ENCODE measurements at places on chromosomes 5 and 9.

GRCh38 chr9:5025416-5025815, 40.3 kb downstream of the JAK2 start:
- no peak for DNase-seq

- DNase-seq, result no peak
Measured at GRCh38 chr5:2898661-2899060, 147.2 kb upstream of the IRX2 start.

DNA sequence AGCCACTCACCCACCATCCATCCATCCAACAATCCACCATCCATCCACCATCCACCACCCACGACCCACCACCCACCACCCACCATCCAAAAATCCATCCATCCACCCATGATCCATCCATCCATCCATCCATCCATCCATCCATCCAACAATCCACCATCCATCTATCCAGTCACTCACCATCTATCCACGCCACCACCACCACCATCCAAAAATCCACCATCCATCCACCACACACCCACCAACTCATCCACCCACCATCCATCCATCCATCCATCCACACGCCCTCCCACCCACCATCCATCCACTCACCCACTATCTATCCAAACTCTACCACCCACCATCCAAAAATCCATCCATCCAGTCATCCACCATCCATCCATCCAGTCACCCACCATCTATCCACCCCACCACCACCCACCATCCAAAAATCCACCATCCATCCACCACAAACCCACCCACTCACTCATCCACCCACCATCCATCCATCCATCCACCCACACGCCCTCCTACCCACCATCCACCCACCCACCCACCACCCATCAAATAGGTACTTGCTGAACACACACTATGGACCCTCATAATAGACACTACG, 9.0 kb downstream of the DPH7 start:
- DNase-seq, result no peak

- DNase-seq, result no peak
Measured at GRCh38 chr9:114051281-114051680, 26.8 kb downstream of the AMBP start.

DNA sequence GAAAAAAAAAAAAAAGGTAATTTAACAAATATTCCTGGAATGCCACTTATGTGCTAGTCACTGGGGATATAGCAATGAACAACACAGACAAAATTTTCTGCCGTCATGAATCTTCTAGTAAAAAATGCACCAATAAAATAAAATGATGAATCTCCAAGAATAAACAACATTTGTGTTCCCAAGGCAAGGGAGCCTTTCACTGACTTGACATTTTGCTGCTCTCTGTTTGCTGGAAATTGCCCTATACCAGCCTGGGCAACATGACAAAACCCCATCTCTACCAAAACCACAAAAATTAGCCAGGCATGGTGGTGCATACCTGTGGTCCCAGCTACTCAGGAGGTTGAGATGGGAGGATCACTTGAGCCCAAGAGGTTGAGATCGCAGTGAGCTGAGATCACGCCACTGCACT, 64.5 kb upstream of the ERBIN start:
- DNase-seq, result no peak

DNA sequence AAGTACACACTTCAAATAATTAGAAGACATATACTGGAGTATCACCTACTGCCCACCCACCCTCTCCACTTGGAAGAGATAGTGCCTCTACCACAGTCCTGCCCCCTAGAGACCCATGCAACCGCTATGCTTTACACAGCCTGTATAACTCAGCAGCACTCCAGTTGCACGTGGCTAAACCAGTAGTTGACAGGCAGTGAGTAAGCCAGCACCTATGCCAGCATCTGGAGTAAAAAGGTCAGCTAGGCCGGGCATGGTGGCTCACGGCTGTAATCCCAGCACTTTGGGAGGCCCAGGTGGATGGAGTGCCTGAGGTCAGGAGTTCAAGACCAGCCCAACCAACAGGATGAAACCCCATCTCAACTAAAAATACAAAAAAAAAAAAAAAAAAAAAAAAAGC, 356.4 kb downstream of the NR2F1-AS1 start:
- DNase-seq, result no peak

- no peak for DNase-seq
Measured at GRCh38 chr9:69308206-69308931, 16.6 kb upstream of the ENTREP1 start.

- DNase-seq, result no peak
Measured at GRCh38 chr9:118782790-118783463, 586.3 kb downstream of the BRINP1 start.

- no peak for DNase-seq
Measured at GRCh38 chr9:29290516-29290915, 1717.2 kb upstream of the C9orf72 start.

DNA sequence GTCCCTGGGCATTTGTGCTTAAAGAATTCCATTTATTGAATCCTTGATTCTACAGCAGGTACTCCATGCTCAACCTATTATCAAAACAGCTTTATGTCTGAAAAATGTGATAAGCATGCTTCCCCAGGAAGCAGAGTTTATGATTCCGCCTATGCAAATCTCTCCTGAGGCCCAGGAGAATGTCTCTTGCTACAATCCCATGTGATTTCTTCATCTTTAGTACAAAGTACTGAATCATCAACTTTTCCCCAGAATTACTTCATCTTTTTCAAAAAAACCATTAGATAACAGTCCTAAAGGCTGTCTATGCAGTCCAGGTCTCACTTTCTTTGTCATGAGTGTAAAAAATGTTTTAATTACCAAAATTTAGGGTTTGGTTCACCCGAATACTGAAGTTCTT, 130.2 kb upstream of the ADAMTSL1 start:
- DNase-seq, result no peak

DNA sequence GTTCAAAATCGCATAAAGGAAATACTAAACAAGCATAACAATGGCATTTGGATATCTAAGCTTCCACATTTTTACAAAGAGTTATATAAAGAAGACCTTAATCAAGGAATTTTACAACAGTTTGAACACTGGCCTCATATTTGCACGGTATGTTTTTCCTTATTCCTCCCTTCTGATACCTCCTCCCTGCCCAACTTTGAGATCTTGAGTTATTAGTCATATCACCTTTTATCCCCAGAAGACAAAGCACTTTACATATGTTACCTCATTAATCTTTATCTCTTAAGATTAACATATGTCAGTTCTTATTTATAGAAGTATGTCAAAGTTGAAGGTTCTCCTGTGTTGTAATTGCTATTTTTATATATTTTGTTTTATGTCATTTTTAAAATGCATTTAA, 29.8 kb downstream of the TDRD7 start:
- DNase-seq, result no peak

Measured in cortex of kidney (tissue), 1 donor.